Placental pericyte (primary cell): ENCODE measurements at places on chromosomes 2 and 18. TPM values are rescaled to one million over a fixed set of nuclear protein-coding genes. Genes with fewer than 3 reads are reported as not detected.

The FAM124B gene
- 0.22 and 0.57 TPM in 2 replicates for total RNA-seq

The NEMP2 gene
- total RNA-seq = 6.1 and 12.2 TPM in 2 replicates

The NT5C1B gene
- not detected in 2 replicates for total RNA-seq

The PLGLB2 gene
- total RNA-seq = 0.66 and 3.7 TPM in 2 replicates

The GRP gene
- total RNA-seq = not detected in 2 replicates

The C2orf80 gene
- not detected in 2 replicates for total RNA-seq

The TMEM178A gene
- total RNA-seq = 0.14 and 0.88 TPM in 2 replicates

The EPHA4 gene
- 5.3 and 17.5 TPM in 2 replicates for total RNA-seq

The DNAJC5G gene
- not detected in 2 replicates for total RNA-seq
